ENCODE measurements at places on chromosomes 4 and X. TPM values are rescaled to one million over a fixed set of nuclear protein-coding genes. Genes with fewer than 3 reads are reported as not detected.

The FATE1 gene
- not detected for polyA plus RNA-seq

The EMCN gene
- not detected for polyA plus RNA-seq

The SPIN2A gene
- 0.22 TPM for polyA plus RNA-seq

The GRSF1 gene
- polyA plus RNA-seq = 93.6 TPM

The SNCA gene
- polyA plus RNA-seq = 13.2 TPM

The RIBC1 gene
- 0.25 TPM for polyA plus RNA-seq

The RTL3 gene
- polyA plus RNA-seq = not detected

The MXRA5 gene
- not detected for polyA plus RNA-seq

The RADX gene
- not detected for polyA plus RNA-seq

The CFAP299 gene
- not detected for polyA plus RNA-seq

The GAGE13 gene
- not detected for polyA plus RNA-seq

The IRS4 gene
- not detected for polyA plus RNA-seq

The ADH7 gene
- polyA plus RNA-seq = not detected

The CHM gene
- 7.7 TPM for polyA plus RNA-seq

The PDE5A gene
- not detected for polyA plus RNA-seq

The NXF2B gene
- polyA plus RNA-seq = not detected

The PHEX gene
- polyA plus RNA-seq = 0.03 TPM

The DCAF4L1 gene
- not detected for polyA plus RNA-seq

The APOO gene
- polyA plus RNA-seq = 1.4 TPM

The TMEM150C gene
- polyA plus RNA-seq = not detected

The ZMAT1 gene
- 0.65 TPM for polyA plus RNA-seq

The CPLX1 gene
- polyA plus RNA-seq = not detected

The ABCD1 gene
- 22.5 TPM for polyA plus RNA-seq

The PDCL2 gene
- polyA plus RNA-seq = not detected

The CYBB gene
- polyA plus RNA-seq = 842 TPM

The TECRL gene
- polyA plus RNA-seq = not detected

The DRD5 gene
- not detected for polyA plus RNA-seq

The GLRA3 gene
- not detected for polyA plus RNA-seq

The CTAG1A gene
- polyA plus RNA-seq = not detected

The TMEM255A gene
- polyA plus RNA-seq = 1.2 TPM

The CXCL8 gene
- 604 TPM for polyA plus RNA-seq

All from CD14-positive monocyte (primary cell).